Stimulated activated CD4-positive, alpha-beta T cell treated with anti-CD3 and anti-CD28 coated beads, Interleukin-2, amount 100 ng/mL, for 4 hours (primary cell): ENCODE measurements at places on chromosomes 5 and 9.

- DNase-seq = no peak
Observed at GRCh38 chr9:114244570-114244969, 78.3 kb upstream of the ORM1 start.

DNA sequence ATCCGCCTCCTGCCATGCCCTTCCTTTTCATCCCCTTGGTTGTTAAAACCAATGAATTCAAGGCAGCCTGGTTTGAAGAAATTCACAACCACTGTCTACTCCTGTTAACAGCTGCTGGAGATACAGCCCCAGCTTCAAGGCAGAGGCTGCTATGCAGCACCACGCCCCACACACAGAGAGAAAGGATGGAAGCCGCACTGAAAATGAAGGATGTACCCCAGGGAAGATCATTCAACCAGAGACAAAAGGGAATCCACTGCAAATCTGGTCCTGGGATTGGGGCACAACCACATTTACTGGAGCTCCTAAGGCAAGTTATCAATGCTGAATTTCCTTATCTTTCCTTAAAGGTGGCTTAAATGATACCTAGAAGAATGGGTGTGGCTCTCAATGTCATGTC, 58.7 kb downstream of the DPYSL3 start:
- DNase-seq = no peak

- DNase-seq = no peak
Observed at GRCh38 chr5:167248257-167248656, 1043.2 kb upstream of the WWC1 start.

DNA sequence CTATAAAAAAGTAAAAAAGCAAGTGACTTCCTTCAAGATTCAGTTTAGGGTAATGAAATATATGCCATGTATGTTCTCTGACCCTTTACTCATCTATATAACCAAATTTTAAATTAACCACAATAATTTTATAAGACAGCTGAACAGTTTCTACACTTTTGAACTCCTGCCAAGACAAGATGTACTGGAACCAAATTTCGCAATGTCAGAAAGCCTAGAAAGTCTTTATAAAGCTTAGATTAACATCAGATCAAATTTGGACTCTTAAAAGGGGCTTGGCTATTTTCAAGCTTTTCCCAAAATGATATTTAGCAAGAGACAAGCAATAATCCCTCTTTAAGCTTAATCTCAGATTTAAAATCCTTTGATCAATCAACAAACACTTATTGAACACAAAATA, 362.6 kb downstream of the PTPRD start:
- DNase-seq = no peak
